ENCODE measurements at places on chromosomes 16 and 17.

- DNase-seq, result no peak
These were observed 381.8 kb downstream of the SOX9 start for GRCh38 chr17:72502371-72503341.

DNA sequence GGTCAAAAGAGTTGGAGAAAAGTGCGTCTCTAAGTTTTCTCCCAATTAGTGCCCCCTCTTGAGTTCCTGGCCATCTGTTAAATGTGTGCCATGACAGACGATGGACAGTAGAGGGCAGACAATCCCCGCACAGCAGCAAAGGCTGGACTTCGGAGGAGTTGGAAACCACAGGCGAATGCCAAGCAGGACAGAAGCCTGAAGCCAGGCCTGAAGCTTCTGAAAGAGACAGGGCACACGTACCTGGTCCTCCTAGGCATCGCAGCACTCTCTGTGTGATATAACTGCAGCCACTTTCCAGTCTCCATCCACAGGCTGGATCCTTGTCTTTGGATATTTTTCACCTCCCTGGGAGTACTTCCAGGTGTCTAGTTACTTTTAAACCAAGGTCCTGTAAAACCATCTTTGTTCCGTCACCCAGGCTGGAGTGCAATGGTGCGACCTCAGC lies 14.5 kb downstream of the C17orf100 start:
- no peak for DNase-seq

DNA sequence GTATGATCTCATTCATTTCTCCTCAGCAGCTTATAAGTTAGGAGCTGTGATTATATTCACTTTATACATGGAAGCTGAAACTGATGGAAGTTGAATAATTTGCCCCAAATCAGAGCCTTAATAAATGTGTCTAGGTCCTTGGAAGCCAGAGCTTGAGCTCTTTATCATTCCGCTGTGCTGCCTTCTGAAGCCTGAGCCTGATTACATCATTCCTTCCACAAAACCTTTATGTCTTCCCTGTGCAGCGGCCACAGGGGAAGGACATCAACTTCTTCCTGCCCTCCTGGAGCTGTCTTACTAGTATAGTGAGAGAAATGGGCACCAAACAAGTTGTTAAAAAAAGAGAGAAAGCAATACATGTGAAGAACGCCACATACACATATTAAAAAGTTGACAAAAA lies 6.8 kb downstream of the TNRC6C start:
- no peak for DNase-seq

DNA sequence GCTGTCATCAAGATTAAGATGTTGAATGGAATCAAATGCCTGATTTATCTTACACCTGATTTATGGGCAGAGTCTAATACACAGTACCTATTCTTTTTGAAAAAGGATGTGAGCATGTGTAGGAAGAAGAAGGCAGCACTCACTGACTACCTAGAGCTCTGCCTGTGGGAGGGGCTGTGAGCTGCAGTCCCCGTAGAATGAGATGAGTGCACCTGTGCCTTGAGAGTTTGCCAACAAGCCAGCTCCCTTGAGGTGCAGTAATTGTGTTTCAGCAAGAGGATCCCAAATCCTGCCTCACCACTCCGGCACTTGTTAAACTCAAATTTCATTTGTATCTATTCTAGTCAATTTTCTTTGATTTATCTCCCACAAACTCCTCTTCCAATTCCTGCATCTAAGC lies 46.0 kb downstream of the CDH11 start:
- no peak for DNase-seq

DNA sequence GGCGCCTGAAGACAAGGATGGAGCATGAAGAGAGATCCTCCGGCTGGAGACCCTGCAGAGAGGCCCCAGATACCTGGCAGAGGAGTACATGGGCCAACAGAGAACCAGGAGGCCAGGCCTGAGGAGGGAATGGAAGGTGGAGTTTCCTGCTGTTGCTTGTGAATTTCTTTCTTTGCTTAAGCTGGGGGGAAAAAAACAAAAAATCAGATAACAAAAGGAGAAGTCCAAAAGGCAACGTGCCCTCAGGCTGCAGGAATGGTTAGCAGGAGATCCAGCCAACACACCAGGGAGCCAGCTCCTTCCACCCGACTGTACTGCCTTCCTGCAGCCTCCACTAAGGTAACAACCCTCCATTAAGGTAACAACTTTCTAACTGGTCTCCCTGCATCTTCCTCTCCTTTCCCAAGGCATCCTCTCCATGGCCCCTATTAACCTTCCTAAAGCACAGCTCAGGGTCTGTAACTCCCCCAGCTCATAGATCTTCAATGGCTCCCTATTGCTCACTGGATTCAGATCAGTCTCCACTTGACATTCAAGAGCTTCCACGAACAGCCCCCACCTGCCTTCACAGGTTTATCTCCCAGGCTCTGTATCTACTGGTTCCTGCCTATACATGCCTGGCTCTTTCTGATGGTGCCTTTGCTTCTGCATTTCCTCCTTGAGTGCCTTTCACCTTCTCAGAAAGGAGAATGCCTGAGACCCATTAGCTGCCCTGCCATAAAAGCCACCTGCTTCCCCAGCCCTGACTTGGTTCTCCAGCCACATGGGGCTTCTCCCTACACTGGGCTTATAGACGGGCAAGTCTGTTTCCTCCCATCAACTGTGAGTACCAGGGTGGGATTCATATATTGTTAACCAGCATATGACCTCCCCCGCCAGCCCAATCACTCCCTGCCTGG lies 725 bp upstream of the ARL5C start:
- DNase-seq, result no peak

DNA sequence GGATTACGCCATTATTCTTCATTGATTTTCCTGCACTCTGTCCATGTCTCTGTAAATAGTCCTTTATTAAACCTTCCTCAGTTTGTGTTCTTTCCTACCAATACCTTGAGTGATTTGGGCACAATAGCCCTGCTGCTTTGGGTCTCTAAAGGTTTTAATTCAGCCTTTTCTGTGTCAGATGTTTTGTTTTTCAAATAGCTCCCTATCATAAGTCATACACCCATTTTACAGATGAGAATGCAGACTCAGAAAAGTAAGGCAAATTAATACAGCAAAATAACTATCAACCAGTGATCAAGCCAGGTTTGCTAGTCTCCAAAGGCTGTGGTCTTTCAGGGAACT lies 25.0 kb upstream of the KPNB1 start:
- no peak for DNase-seq

- DNase-seq, result no peak
These were observed 5.1 kb downstream of the CYB5D1 start for GRCh38 chr17:7862692-7863437.

DNA sequence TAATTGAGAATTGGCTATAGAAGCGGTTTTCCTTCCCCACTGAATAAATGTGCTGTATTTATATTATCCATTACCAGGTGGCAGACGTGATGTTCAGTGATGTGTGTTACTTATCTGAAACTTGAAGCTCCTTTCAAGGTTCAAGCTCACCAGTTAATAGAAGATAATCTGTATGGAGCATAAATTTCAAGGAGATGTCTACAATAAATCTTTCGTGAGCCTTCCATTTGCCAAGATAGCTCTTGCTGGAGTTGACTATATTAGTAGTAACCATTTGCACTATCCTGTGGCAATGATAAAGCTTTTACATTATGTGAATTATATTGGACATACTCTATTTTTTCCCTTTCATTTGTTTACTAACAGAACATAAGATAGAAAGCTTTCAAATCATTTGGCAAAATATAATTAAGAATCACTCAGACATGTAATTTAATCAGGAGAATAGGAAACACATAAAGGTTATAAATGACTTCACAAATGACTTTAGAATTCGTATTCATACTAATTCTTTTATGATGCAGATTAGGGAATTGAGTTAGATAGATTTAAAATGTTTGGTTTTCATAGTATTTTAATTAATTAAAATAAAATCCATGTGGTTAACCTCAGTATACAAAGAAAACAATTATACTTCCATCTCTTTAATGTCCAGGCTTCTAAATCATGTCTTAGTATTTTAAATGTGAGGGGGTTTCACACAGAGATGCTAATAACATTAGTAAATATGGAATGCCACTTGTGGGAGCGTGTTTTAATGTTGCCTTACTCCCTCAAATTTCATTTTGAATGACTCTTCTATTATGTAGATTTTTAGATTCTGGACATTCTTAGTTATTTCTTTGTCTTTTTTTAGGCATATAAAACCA lies 664.4 kb upstream of the CDH8 start:
- DNase-seq, result no peak

DNA sequence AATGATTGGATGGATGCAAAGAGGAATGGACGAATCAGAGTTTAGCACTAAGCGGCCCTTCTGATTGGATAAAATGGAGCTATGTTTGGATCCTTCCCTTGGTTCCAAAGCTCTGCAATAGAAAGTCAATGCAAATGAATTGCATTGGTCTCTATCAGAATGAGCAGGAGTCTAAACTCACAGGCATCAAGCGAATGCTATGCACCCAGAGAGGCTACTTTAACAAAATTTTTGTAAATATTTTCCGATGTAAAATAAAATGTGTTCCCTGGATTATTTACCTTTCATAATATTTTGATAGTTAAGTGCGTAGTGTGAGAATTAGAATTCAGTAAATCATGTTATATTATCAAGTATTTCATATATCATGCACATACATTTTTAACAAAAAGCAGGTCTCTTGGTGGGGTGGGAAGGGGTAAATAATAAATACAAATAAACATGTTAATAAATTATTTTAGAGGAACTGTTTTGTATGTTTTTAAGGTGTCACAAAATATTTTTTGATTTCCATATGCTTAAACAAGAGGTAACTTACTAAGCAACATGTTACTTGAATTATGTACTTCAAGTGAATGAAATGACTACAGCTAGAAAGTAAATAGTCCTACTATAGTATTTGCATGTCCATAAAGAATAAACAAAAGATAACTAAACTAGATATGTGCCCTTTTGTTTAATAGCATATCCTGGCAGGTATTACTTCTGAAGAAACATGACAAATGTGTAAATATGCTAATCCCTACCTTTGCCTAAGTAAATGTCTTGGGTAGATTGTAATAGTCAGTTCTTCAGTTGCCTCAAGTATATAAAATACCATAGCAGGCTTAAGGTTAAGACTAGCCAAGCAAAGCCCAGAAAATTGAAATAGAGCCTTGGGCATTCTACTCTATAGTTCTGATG lies 4.4 kb upstream of the UNK start:
- no peak for DNase-seq

DNA sequence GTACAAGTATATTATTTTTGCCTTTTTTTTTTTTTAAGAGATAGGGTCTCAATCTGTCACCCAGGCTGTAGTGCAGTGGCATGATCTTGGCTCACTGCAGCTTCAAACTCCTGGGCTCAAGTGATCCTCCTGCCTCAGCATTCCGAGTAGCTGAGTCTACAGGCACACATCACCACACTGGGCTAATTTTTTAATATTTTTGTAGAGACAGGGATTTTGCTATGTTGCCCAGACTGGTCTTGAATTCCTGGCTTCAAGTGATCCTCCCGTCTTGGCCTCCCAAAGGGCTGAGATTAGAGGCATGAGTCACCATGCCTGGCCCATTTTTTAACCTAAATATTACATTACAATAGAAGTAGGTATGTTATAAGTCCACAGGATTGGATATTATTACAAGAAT lies 3.2 kb downstream of the TERB1 start:
- no peak for DNase-seq

GRCh38 chr17:6670999-6671398 lies 19.4 kb downstream of the C17orf100 start:
- no peak for DNase-seq
